Nephron progenitor cell (in vitro differentiated cells): ENCODE measurements at places on chromosomes 4 and X.
A peak's percentile ranks its signal among the peaks of the same experiment; 100 is the strongest.

DNA sequence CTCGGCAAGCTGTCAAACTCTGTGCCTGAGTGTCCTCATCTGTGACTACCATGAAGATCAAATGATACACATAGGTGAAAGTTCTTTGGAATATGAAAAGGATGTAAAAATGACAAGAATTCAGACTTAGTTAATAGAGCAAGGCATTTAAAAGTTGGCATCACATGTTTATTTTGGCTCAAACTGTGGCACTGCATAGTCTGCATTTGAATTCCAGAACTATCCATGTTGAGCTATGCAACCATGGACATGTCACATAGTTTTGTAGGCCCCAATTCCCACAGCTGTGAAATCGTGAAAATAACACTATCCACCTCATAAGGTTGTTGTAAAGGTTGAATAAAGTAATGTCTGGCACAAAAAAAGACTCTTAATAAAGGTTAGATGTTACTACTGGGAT, 33.9 kb downstream of the AFF2 start:
- DNase-seq, result no peak

DNA sequence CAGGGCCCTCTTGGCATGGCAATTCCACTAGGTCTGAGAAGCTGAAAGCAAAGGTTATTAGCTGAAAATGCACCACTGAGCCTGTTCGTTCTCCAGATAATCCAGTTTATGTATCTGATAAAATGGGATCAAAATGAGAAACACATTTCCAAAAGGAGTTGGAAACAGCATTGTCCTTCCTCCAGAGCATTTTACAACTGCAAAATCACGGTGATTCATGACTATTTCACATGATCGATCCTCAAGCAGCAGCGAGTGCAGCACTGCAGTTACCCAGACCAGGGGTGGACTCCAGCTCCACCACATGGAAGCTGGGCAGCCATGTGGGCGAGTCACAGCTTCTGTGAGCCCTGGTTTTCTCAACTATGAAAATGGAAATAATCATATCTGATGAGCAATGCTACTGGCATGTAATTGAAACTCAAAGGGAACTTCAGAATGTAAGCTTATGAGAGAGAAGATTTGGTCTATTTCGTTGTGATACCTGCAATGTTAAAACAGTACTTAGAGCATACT, 78.7 kb upstream of the MSX1 start:
- no peak for DNase-seq

DNA sequence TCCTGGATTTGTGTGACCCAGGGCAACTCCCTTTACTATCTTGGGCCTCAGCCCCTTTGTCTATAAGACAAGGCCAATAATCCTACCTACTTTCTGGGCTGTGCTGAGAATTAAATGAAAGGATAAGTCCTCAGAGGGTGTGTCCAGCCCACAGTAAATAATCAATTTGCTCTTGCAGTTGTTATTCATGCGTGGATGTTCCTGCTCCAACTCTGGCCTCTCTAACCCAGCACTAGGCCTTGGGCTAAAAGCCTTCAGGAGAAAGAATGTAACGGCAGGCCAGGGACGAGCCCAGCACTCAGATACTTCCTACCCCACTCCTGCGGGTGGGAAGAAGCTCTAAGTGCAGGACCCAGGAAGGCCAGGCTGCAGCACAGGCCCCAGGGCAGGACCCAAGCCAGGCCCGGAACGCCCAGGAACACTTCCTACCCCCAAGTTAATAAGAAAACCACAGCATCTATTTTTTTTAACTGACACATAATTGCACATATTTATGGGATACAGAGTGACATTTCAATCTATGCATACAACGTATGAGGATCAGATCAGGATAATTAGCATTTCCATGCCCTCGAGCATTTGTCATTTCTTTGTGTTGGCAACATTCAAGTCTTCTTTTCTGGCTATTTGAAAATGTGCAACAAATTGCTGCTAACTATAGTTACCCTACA, 179.6 kb upstream of the RBPJ start:
- DNase-seq, result no peak

DNA sequence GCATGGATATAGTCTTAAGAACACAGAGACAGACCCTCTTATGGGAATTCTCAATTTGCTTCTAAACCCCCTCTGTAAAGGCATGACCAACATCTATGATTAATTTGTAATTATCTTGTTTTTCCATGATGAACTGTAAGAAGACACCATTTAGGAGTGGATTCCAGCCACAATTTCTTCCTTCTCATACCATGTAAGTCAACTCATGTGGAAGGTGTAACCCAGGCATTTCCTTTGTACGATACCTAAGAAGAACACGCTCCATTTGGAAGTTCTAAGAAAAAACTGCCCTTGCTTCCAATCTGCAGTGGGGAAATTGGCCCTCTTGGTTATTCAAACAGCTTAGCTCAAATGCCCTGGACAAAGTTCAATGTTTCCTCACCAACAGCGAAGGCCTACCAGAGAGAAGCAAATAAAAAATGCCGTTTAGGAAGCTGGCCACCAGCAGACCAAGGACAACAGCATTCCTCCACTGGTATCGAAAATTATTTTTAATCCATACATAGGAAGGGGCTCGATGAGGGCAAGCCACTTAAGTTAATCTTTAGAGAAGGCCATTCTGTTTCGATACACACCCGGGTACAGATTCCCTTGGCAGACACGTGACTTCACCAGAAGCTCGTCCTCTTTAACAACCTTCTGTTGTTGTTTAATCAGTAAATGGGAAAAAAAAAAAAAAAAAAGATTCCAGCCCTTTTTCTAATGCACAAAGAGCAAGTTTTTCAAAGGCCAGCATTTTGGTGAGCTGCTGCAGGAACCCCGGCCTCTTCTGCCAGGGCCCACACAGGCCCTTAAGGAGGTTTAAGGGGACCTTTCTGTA, 2.6 kb downstream of the DHRSX start:
- DNase-seq, result no peak

GRCh38 chr4:13957871-13958270, 330.3 kb upstream of the BOD1L1 start:
- DNase-seq, result no peak

- no peak for DNase-seq
These were observed 93.9 kb downstream of the FAM53A start for GRCh38 chr4:1590244-1590643.

- no peak for DNase-seq
These were observed 13.1 kb upstream of the DRP2 start for GRCh38 chrX:101206471-101206870.

DNA sequence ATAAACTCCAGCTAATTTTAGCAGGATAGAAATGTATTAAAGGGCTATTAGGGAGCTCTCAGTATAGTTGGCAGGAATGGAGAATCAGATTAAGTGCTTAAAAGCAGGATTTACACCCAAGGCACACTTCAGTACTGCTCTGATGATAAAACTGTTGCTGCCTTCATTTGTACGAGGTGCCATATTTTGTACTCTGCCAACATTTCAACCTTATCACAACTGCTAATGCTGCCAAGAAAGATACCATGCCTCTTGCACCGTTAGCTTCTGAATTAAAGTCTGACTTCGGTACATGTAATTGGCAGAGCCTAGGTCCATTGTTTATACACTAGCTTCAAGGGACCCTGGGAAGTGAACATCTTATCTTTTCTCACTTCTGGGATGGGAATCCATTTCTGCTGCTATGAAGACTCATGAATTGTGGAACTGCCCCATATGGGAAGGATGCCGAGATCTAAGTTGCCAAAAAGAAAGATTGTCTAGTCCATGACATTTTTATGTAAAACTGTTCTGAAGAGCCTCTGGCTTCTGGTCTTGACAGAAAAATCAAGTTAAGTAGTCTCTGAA, 624.0 kb upstream of the IGFBP7 start:
- DNase-seq, result no peak

DNA sequence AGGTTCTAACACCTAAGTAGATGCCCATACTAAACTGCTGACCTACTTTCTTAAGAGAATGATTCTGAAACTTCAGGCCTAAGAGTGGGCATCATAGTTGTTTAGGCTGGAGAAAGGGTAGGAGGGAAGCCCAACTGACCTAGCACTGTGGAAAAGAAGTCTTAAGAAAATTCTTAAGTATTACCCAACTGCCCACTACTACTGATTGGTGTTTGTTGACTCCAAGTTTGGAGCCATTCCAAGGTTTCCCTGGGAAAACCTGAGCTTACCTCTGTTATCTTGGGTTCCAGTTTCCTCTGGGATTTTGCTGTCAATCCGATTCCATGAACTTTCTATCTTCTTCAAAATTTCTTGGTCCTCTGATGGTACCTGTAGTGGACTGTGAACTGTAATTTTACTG, 23.9 kb downstream of the ANKRD17 start:
- no peak for DNase-seq

- DNase-seq, result no peak
These were observed 474.0 kb upstream of the NDST3 start for GRCh38 chr4:117560329-117560728.

DNA sequence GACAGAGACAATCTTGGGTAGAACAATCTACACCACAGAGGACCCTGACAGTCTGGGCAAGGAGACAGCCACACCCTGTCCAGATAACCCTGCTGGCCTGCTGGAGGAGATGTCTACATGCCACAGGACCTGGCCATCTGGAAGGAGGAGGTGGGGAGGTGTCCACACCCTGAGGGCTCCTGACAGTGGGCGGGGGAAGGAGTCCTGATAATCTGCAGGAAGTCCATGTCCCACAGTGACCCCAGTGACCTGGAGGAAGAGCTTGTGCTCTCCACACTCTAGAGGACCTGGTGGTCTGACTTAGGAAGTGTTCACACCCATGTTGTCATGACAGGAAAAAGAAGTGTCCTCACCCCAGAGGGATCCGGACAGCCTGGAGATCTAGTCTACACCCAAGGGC, 5.5 kb downstream of the SUV39H1 start:
- no peak for DNase-seq

DNA sequence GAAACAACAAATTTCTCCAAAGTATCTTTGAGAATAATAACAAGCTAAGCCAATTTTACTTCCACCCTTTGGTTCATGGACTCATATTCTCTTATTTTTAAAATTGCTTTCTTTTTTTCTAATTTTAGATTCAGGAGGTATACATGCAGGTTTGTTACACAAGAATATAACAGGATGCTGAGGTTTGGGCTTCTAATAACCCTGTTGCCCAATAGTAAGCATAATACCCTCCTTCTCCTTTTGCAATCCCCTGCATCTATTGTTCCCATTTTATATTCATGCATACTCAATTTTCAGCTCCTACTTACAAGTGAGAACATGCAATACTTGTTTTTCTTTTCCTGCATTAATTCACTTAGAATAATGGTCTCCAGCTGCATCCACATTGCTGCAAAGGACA, 202.3 kb upstream of the FSTL5 start:
- DNase-seq, result no peak

GRCh38 chr4:7844594-7844991, 95.1 kb downstream of the AFAP1 start:
- no peak for DNase-seq

GRCh38 chrX:108396188-108396891, 41.9 kb downstream of the COL4A6 start:
- no peak for DNase-seq

DNA sequence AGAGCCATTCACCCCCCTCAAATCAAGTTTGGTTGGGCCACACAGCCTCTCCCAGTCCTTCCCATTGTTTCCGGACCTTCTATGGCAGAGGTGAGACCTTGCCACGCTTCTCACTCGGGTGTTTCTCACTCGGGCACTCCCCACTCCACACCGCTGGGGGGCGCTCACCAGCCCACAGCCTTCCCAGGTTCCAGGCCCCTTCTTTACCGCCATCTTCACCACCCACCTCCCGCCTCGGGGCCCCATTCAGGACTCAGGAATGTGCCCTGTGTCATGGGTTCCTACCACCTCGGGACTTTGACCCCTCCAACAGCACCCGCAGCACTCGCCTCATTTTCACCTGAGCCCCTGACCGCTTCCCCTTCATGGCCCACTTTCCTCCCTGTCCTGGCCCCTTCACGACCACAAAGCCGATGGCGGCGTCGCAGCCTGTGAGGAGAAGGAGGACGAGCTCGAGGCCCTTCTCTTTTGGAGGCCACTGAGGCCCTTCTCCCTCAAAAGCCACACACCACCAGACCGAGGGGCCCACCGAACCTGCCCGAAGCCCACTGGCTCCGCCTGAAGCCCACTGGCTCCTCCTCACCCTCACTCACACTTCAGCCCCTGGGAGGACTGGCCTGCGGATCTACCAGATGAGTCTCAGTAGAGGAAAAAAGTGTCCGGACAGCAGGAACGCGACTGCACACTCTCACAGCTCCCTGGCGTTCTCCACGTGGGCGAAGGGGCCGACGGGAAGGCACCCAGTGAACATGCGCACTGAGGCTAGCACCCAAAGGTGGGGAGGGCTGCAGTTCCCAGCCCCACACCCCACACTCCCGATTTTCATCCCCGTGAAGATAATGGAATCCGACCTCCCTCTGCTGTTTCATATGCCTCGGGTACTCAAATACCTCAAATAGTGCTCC, at the start of gene PAGE1:
Gene PAGE1, minus strand, starts transcription at position 709 of the 905 bp plus-strand sequence. CDS start 1,214 bp downstream, outside the sequence.
- no peak for DNase-seq

GRCh38 chrX:39203427-39203826, 402.2 kb downstream of the MID1IP1 start:
- no peak for DNase-seq

DNA sequence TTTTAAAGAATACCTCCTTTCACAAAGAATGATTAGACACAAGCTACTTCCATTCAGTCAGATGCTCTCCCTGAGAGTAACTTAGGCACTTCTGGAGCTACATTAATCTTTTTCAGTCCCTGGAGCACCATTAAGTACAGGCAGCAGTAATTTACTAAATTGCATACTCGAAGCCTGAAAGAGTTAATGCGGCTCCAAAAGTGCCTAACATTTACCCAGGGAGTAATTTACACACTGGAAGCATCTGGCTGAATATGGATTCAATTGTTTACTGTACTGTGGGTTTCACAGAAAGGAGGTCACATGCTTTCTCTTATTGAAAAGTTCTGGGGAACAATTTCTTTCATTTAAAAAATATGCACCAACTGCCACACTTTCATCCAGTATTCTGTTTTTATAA, 260.8 kb upstream of the TENM3 start:
- DNase-seq, result no peak

GRCh38 chr4:57039345-57039744, 60.6 kb downstream of the POLR2B start:
- no peak for DNase-seq

- DNase-seq, result no peak
These were observed 6.3 kb downstream of the FNIP2 start for GRCh38 chr4:158775091-158775651.

- DNase-seq, result peak; percentile 50
These were observed 616 bp downstream of the WDR1 start for GRCh38 chr4:10115797-10116568.

DNA sequence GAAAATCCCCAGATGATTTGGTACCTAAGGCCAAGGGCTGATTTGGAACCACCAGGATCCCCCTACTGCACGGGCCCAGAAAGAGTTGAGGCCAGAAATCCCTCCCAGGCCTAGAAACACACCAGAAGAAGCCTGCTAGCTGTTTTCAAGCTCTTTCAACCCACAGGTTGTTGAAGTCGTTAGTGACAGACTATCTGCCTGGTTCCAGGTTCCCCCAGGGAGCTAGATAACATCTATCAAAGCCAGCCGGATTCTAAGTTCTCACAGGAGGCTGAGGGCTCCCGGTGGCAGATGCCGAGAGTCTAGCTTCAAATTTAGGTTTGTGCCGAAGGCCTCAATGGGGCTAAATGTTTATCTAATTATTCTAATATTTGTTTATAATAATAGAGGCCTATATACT, 132.0 kb upstream of the ATP6AP2 start:
- DNase-seq, result no peak

GRCh38 chrX:142831961-142832530, 193.7 kb upstream of the SPANXN4 start:
- no peak for DNase-seq

- no peak for DNase-seq
These were observed 321.2 kb upstream of the SPOCK3 start for GRCh38 chr4:167555338-167556022.

GRCh38 chrX:129161108-129161507, 362.2 kb downstream of the SMARCA1 start:
- no peak for DNase-seq

- peak; percentile 71 for DNase-seq
These were observed 581 bp downstream of the UBE2K start for GRCh38 chr4:39698424-39699009.
